ENCODE measurements at places on chromosomes 11 and 22.
A peak's percentile ranks its signal among the peaks of the same experiment; 100 is the strongest.

GRCh38 chr11:127362754-127363308 lies 362.3 kb upstream of the KIRREL3 start:
- DNase-seq: no peak

- DNase-seq: no peak
Measured at GRCh38 chr22:42294034-42294985, 23.9 kb upstream of the TCF20 start.

DNA sequence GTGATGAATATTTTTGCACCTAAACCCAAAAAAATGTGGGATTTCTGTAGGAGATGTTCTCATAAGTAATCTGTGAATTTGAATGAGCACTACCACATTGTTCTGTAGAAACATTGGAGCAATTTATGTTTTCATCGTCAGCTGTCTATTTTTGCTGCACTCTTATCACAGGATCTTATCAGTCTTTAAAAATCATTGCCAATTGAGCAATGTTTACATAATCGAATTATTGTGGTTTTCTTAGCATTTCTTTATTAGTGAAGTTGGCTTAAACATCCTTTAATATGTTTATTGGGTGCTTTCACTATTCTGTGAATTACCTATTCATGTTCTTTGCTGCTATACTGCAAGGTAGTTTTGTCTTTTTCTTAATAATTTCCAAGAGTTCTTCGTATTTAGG lies 37.8 kb downstream of the C11orf96 start:
- DNase-seq: no peak

GRCh38 chr11:104765401-104766095 lies 132.7 kb downstream of the CASP12 start:
- no peak for DNase-seq

- DNase-seq: no peak
Measured at GRCh38 chr11:26149585-26149984, 182.3 kb upstream of the ANO3 start.

DNA sequence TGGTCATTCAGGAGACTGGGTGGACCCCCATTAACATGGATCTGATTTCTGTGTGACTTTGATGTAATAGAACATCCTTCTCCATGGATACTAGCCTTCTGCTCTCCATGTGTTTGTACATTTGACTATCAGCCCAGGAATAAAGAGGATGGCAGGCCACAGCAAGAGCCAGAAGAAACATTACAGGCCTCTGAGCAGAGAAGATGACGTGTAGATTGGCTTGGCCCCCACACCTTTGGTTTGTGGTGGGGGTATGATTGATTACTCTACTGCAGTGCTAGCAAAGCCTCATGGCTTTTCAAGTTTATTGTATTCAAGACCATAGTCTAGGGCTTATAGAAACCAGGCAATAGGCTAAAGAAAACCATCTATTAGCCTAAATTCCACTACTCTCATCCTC lies 77.0 kb downstream of the GRAMD1B start:
- DNase-seq: no peak

GRCh38 chr22:40463017-40463631 lies 92.7 kb downstream of the SGSM3 start:
- no peak for DNase-seq

- no peak for DNase-seq
Measured at GRCh38 chr22:20221421-20222340, 46.4 kb downstream of the RTN4R start.

DNA sequence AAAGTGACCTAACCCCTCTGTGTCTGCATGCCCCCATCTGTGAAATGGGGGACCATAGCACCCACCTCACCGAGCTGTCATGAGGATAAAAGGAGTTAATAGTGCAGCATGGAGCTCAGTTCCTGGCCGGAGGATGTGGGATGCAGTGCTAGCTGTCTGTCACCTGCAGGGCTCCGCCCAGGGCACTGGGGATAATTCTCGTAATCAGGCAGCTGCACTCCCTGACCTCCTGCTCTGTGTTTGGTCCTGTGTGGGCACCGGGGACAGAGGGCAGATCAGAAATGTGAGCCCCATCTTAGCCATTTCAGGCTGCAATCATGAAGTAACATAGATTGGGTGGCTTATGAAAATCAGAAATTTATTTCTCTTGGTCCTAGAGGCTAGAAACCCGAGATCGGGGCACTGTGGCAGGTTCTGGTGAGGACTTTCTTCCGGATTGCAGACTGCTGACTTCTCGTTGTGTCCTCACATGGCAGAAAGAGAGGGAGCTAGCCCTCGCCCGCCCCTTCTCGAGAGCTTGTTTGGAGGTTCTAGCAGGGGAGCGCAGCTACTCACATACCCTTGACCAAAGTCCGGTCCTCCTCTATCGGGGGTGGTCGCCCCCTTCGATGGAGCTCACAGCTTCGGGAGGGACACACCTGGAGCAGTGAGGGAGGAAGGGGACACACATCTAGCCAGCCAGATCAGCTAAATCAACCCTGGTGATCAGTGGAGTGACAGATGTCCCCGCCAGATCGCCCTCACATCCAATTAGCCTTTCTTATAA lies 3.2 kb downstream of the KCTD17 start:
- no peak for DNase-seq

GRCh38 chr11:59556115-59556916 lies 45.0 kb downstream of the OR4D9 start:
- peak; percentile 45 for DNase-seq

DNA sequence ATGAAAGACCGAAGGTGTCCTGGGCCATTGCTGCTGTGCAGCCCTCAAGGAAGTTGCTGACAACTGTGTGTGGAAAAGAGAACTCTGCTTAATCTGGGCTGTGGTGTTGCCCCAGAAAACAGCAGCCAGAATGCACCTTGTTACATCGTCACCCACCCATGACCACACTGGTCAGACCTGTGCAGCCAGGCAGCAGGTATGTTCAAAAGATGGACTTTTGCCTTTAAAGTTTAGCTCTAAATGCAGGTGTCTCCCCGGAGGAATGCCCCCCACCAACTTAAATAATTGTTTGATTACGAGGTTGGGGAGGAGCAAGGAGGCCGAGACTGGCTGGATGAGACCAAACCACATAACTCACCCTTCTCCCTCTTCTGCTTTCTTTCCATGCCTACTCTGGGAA lies 15.3 kb upstream of the POLA2 start:
- DNase-seq: no peak

GRCh38 chr22:31537019-31537535 lies 40.7 kb downstream of the SFI1 start:
- DNase-seq: no peak

GRCh38 chr11:91783173-91783572 lies 441.4 kb upstream of the FAT3 start:
- no peak for DNase-seq

GRCh38 chr11:91295591-91295990 lies 929.0 kb upstream of the FAT3 start:
- no peak for DNase-seq

GRCh38 chr22:46998331-46998730 lies 235.9 kb downstream of the TBC1D22A start:
- DNase-seq: no peak

- no peak for DNase-seq
Measured at GRCh38 chr22:39995393-39996252, 869 bp downstream of the FAM83F start.

DNA sequence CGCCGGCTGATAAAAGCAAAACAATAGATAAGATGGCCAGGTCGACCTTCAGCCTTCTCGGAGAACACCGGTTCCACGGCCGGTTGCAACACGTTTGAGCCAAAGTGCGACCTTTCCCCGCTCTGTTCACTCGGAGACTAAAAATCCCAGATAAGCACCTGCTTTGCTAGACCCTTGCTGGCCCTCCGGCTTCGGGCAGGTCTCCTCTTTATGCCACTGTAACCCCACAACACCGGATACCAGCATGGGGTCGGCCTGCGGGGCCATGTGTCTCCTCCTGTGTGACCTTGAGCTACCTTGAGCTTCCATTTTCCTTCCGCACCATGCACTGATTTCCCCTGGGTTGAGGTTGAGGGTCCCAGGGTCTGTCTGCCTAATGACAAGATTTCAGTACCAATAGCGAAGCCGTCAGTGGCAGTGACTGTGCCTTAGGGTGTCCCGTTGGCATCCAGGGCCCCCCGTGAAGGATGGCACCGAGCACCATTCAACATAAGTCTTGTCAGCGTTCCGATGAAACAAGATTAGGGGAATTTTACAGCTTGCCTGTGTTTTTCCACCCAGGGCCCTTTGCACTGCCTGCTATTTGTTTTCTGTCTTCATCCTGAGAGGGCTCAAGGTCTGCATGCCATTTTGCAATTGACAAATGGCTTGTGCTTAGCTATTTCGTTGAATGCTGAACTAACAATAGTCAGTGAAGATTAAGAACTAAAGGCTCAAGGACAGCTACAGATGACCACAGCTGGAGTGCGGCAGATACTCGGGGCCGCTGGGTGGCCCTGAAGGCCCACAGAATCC lies 118.6 kb downstream of the KCNQ1 start:
- DNase-seq: no peak

DNA sequence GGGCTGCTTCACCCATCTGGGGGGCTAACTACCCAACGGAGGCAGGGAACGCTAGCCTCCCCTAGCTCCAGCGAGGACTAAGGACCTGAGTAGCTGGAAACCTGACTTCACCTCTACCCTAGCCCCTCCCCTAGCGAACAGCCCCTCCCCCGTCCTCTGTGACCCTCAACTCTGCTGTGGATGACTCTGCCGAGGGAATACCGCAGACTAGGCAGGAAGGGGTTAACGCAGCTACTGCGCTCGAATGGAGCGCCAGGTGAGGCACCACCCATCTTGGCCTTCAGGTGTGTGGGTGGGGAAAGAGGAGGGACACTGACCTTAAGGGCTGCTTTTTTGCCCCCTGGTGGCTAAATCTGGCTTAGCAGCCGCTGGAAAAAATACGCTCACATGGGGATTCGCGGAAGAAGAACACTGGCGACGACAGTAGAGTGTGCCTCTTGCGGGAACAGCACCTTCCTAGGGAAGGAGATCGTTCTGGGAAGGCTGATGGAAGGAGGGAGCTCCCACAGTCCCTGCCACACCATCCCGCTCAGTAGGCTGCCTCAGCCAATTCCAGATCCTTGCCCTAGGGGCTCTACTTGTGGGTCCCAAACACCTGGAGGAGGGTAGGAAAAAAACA lies 4.5 kb upstream of the BCL9L start:
- DNase-seq: peak; percentile 75

DNA sequence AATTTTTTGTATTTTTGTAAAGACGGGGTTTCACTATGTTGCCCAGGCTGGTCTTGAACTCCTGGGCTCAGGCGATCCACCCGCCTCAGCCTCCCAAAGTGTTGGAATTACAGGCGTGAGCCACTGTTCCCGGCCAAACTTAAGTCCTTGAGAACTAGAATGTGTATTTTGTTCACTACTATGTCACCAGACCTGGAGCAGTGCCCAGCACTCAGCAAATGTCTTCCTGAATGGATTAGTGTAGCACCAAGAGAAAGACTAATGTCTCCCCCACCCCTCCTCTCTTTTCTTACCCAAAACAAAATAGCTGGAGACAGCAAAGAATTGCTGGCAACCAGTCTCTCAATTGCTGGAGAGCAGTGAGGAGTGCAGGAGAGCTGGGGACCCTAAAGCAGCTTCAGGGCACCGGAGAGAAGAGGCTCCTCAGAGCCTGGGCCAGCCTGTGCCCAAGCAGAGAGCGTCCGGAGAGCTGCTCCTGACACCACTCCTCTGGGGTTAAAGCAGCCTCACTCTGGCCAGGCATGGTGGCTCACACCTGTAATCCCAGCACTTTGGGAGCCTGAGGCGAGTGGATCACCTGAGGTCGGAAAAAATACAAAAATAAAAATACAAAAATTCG lies 14.9 kb downstream of the SLC25A18 start:
- no peak for DNase-seq

DNA sequence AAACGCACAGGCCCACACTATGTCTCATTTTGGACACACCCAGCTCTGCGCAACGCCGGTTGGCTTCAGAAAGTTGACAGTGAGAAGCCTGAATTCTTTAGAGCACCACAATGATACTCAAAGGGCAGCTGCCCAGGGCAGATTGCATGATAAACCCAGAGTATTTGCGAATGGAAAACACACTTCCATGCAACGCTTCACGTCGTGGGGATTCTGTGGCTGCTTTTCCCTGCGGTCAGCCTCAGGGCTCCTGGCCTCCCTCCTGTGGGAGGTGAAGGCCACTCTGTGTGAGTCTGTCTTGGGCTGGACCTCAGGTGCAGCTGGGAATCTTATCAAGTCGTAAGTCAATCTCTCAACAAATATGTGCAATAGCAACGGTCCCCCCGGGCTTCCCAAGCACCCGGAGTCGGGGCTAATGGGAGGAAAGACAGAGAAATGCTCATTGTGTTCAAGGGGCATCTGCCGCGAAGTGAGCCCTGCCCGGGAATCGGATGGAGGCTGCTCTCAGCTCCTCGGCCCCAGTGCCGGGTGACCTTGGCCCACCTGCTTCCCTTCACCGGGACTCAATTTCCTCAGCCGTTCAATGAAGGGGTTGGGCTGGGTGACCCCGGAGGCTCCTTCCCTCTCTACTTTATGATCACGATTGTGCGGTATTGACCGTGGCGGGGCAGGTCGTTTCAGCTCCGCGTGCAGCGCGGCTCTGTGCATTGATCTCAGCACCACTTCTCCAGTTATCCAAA lies 623.6 kb downstream of the BRD1 start:
- no peak for DNase-seq

- DNase-seq: no peak
Measured at GRCh38 chr22:30325065-30325720, 1.5 kb downstream of the TBC1D10A start.

DNA sequence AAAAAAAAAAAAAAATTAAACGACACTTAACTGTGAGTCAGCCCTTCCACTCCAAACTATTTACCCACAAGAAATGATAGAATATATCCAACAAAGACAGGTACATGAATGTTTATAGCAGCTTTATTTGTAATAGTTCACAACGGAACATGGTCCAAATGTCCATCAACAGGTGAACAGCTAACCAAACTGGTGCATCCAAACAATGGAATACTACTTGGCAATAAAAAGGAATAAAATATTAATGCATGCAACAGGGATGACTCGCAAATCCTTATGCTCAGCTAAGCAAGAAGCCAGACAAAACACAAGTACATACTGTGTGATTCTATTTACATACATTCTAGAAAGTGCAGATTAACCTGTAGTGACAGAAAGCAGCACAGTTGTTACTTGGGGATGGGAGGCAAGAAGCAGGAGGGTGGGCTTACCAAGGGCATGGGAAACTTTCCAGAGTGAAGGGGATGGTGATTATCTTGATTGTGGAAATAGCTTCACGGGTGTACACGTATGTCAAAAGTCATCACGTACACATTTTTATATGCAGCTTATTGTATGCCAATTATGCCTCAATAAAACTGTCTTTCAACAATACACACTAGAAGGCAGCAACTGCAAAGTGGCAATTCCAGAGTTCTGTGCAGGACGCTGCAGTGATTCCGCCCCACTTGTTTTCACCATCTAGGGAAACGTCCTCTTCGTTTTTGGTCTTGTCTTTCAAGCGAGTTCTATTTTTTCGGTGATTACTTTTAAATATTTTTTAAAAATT lies 6.7 kb upstream of the SF1 start:
- no peak for DNase-seq

- DNase-seq: no peak
Measured at GRCh38 chr11:96317571-96317970, 25.4 kb downstream of the MAML2 start.

DNA sequence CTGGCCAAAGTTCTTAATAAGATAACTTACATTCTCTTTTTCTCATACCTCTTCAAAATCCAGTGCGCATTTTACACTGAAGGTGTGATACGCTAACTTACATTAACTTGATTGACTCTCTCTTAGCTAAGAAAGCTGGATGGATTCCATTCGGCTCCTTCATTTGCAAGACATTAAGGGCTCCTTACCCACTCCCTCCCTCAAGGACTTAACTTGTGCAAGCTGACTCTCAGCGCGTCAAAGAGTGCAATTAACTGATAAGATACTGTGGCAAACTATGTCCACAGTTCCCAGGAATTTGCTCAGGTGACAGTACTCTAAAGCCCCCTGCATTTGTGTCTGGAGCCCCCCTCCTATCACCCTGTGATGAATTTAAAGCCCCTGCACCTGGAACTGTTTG lies 6.4 kb upstream of the RFPL1 start:
- no peak for DNase-seq
